Esophagus muscularis mucosa (tissue), 4 donors: ENCODE measurements at places on chromosomes 5 and 9.

DNA sequence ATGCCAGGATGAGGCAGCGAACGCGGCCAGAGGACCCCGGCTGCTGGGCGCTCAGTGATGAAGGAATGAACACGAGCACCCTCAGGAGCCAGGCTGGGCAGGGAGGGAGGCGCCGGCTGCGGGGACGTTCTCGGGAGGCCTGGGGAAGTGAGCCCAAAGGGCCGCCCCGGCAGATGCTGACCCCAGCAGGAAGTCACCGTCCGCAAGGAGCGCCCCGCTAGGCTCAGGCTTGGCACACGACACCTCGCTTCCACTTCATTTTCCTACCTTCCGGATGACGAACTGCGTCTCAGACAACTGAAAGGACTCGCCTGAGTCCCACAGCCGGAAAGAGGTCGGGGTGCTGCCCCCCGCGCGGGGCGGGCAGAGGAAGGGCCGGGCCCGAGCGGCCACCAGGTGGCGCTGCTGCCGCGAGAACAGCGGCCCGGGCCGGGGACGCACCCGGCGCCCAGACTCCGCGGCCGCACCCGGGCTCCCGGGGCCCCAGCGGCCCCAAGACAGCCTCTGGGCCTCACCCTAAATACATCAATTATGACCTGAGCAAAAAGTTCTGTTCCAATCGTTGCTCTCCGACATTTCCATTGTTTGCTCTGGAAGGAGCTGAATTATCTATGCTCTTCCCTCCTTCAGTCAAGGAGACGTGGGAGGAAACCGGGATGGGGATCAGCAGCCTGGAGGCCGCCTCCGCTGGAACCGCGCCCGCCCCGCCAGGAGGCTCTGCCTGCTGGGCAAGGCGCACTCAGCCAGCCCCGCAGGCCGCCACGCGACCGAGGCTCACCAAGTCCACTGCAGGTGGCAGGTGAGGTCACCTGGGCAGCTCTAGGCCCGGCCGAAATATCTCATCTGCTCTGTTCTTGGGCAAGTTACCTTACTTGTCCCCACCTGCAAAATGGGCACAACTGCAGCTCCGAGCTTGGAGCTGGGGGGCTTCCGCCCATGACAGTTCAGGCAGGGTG lies 107.0 kb downstream of the ZNF354C start:
- no peak for DNase-seq

- DNase-seq = no peak
These were observed 735 bp upstream of the RPL26L1 start for GRCh38 chr5:172958331-172959046.

DNA sequence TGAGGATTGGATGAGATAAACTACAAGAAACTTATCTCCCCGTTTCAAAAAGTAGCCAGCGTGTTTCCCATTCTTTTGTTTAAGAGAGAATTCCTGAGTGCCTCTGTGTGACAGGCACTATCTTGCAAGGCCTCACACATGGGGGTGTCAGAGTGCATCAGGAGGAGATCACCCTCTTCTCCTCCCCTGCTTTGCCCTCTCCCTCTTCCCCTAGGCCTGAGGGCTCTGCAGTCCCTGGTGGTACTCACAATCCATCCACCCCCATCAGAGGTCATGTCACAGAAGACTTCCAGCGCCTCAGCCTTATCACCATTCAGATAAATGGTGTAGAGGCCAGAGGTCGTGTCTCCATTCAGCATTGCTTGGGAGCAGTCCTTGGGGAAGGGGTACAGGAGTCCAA lies 88.0 kb downstream of the TNC start:
- DNase-seq = no peak

- no peak for DNase-seq
These were observed 474.0 kb upstream of the ACTBL2 start for GRCh38 chr5:57956636-57957035.

DNA sequence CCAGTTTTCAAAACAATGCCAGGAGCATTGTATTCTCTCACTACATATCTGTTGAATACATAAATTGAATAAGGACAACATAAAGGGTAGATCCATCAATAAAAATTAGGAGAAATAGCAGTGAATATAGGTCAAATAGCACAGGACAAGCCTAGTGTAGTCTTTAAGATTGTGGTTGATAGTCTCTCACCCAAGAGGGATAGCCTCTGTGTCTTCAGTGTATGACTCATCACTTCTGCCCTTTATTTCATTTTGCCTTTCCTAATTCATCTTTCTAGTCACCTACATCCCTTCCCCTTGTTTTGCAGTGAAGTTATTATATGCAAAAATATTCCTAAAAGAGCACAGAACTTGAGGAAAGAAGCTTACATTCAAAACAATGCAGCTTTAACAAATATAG lies 335.0 kb upstream of the TUSC1 start:
- DNase-seq = no peak

DNA sequence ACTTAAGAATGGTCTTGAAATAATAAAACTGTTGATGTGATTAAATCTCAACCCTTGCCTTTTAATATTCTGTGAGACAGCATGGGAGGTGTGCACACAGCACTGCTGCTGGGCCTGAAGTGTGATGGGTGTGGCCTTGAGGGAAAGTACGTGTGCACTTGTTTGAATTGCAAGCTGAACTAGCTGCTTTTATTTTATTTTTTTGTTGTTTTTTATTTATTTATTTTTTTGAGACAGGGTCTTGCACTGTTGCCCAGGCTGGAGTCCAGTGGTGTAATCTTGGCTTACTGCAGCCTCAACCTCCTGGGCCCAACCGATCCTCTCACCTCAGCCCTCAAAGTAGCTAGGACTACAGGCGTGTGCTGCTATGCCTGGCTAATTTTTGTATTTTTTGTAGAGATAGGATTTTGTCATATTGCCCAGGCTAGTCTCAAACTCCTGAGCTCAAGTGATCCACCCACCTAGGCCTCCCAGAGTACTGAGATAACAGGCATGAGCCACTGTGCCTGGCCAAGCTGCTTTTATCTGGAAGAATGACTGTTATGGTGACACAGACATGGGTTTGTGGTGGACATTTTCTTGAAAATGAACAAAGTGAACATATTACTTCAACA lies 58.9 kb downstream of the GPR107 start:
- no peak for DNase-seq

DNA sequence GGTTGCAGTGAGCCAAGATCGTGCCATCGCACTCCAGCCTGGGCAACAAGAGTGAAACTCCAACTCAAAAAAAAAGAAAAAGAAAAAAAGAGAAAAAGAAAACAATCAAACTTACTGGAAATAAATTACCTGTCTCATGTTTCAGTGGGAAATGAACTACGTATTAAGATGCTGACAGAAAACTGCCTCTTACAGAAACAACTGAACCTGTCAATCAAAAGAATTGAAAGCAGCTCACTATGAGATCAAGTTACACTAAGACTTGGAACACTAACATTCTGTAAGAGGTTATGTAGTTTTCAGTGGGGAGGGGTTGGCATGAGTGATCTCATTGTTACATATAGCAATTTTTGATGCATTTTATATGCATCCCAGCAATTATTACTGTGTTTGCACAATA lies 64.4 kb upstream of the SPATA31E1 start:
- DNase-seq = no peak

DNA sequence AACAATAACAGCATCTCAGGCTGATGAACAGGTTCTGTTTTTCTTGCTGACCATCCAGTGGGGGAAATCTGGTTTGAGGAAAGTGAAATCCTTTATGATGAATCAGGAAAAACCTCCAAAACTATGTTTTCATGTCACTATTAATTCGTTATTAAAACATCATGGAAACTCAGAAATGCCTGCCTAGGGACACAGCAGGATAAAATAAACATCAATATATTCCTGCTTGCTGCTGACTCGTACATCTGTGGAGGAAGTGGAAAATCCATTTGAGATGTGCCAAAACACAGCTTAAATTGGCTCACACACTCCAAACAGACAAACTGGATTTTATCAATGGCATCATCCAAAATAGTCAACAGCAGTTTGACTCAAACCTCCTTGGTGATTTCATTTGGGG lies 53.0 kb downstream of the TEK start:
- DNase-seq = no peak

DNA sequence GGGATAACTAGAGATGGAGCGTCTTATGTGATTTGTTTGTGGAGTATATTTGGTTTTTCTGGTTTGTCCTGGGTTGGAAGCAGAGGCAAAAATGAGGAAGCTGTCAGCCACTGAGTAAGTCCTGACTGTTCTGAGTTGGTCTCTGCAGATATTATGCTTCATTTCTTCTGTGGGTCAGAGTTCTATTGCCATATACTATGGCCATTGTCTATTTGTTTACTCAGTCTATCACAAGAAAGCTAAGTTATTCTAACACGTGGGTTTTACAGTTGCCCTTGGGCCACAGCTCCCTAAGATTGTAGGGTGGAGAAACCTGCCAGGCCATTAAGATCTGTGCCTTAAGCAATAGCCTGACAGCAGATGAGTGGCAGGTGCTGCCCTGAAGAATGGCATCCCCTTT lies 3.0 kb upstream of the CTSV start:
- no peak for DNase-seq

- no peak for DNase-seq
These were observed 471.2 kb downstream of the TAF11L14 start for GRCh38 chr5:18105449-18105848.

- DNase-seq = no peak
These were observed 47.9 kb upstream of the SLC25A51 start for GRCh38 chr9:37951671-37952449.

GRCh38 chr5:55472642-55473041 lies 62.1 kb downstream of the PLPP1 start:
- no peak for DNase-seq

DNA sequence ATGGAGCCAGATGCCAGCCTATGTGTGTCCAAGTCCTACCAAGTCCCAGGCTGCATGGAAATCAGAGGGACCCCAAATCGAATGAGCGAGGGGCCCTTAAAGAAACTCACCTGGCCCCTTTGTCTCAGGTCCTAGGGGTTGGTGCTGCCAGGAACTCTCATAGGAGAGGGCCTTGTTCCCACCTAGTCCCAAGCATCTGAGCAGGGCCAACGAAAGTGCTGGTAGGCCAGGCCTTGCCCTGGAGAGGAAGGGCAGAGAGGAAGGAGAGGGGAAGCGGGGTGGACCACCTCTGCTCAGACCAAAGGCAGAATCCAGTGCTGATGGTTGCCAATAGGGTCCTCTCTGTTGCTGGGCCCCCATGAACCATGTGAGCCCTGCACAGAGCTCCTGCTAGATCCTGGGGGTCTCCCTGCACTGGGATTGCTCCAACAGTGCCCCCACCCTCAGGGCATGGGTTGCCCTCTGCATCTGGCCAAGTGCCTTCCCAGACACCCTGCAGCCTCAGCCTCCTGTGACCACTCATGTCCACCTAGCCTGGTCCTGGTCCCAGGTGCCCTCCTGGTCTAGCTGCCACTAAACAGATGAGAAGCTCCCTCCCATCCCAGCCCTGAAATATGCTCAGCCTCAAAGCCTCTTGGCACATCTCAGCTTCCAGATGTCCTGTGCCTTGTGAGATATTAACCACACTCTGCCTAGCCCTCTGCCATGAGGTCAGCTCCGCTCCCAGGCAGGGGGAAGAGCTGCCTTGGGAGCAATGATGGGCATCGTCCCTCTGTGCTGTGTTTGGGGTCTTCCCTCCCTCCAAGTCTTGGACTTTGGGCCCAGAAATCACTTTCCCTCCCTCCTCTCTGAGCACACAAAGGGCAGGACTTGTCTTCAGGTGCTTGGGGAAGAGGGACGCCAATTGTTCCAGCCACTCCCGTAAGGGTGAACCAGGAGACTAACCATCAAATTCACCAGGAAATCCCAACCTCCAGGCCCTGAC lies 109.6 kb downstream of the ADAMTS2 start:
- no peak for DNase-seq

DNA sequence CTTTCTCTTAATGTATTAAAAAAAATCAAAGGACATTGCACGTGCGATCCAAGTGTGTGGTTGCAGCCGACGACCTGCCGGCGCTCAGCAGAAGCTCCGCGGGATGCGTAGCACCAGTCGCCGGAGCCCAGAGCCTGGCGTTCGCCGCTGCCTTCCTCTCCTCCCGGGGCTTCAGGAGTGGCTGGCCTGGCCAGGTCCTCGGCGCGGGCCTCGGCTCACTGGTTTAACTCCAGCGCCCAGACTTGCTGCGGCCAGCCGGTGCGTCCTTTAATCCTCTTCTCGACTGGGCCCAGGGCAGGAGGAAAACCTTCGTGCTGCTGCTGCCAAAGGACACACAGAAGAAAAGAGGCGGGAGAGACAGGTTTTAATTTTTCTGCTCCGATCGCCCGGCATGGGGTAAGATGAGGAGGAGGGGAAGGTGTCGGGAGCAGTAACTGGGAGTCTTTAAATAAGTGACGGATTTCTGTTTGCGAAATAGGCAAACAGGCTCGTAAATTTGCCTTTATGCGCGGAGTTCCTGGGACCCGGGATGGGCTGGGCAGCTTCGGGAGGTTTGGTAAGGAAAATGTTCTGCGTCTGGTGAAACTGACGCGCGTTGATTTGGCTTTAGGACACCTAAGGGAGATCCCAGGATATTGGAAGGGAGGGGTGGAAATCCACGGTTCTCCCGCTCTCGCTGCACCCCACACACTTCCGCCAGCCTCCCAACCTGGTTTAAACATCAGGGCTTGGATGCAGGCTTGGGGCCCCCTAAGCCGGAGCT lies 2.3 kb downstream of the HAND1 start:
- DNase-seq = no peak

GRCh38 chr5:113447498-113448050 lies 12.8 kb upstream of the TSSK1B start:
- DNase-seq = no peak

GRCh38 chr9:130794923-130795495 lies 40.0 kb upstream of the ABL1 start:
- no peak for DNase-seq

DNA sequence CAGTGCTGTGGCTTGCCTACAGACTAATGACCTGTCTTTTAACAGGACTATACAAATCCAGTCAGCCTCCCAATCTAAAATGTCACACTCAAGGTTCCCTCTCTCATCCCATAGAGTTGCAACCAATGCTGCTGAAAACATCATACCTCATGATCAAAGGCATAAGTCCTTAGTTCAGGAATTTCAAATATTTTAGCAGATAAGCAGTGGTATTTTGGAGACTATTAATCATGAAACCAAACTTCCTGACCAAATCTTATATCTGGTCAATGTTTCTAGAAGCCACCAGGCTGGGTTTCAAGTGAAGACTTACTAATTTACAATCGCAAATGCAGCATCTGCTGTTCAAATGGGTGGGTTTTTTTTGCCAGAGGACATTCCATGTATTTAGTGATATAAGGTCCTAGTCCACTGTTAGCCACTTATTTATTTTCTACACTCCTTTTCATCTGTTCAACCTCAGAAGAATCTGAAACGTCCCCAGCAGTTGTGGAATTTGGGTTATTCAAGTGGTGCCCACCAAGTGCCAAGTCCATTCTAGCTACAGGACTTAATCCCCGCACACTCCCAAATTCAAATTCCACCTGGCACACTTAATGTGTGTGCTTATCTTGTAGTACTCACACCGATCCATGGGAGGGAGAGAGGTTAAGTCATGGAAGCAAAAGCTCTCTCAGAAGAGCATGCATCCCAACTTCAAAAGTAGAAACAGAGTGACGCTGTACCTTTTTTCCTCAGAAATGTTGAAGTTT lies 5.8 kb downstream of the TAS2R1 start:
- no peak for DNase-seq

DNA sequence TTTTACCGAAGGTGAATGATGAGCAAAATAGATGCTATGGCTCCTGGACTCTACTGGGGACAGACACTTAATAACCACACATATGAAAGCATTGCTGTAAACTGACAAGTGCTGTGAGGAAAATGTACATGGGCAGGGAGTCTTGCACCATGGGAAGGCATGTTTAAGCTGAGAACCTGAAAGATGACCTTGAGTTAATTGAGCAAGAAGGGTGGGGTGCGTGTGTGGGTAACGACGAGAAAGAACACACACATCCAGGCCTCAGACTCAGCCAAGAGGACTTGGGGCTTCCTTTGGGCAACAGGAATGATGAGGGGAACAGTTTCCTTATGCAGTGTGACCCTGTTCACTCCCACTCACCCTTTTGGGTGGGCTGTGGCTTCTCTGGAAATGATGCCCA lies 73.1 kb downstream of the HSPA4 start:
- no peak for DNase-seq
